ENCODE measurements at places on chromosomes 1 and 21.

DNA sequence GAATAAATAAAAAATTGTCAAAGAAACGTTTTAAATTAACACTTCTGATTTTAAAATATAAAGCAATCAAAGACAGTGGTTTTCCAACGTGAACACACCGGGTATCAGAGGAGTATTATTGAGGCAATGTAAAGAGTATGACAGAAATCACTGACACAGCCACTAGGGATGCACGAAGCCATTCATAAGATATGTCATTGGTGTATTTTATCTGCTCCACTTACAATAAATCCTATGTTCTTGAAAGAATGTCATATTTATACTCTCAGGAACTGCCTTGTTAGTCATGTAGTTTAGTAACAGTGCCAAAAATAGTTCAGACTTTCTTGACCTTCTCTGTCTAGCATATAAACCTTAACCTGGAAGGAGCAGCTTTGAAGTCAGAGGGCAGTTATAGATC is 835.0 kb upstream of the NCAM2 start:
- DNase-seq, result no peak

DNA sequence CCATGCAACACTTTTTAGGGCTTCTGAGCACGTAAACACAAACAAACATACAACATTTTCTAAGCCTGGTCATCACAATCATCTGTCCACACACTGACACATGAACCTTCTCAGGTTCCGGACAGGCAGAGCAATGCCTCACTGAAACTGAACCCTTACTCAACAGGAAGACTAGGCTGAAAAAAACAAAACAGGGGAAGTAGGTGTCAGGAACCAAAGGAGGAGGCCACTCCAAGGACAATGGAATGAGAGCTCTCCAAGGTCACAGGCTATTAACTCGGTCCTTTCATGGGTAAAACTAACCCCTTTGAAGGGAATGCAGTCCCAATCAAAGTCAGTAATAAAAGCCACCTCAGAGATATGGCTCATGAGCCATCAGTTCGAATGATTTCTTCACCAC is 76.6 kb downstream of the FAM78B start:
- DNase-seq, result no peak

GRCh38 chr1:58325866-58326265 is 220.7 kb downstream of the OMA1 start:
- DNase-seq, result no peak

DNA sequence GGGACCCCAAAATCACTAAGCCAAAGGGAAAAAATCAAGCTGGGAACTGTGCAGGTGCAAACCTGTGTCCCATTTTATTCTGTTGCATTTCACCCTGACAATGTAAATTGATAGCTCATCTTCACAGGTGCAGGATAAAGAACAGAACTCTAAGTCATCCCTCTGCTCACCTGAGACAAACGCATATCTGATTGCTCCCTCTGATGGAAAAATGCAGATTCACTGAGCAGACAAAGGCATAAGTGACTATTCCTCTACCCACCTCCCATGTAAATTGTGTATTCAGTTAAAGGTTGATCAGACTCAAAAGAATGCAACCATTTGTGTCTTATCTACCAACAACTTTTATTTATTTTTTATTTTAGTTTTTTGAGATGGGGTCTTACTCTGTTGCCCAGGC is 644.2 kb downstream of the PTPRU start:
- DNase-seq, result no peak

- DNase-seq, result no peak
Observed at GRCh38 chr1:202320081-202320405, 21.7 kb downstream of the UBE2T start.

GRCh38 chr1:8360493-8361197 is 42.7 kb downstream of the SLC45A1 start:
- no peak for DNase-seq

- DNase-seq, result no peak
Observed at GRCh38 chr1:235675152-235675890, 25.7 kb upstream of the GNG4 start.

GRCh38 chr1:32693455-32694174 is 9.0 kb downstream of the SYNC start:
- DNase-seq, result no peak

GRCh38 chr1:228094432-228095016 is 8.6 kb downstream of the C1orf35 start:
- no peak for DNase-seq

- DNase-seq, result no peak
Observed at GRCh38 chr1:22609291-22609690, 27.1 kb upstream of the C1QA start.

- no peak for DNase-seq
Observed at GRCh38 chr1:85822696-85823095, 114.5 kb upstream of the ZNHIT6 start.

DNA sequence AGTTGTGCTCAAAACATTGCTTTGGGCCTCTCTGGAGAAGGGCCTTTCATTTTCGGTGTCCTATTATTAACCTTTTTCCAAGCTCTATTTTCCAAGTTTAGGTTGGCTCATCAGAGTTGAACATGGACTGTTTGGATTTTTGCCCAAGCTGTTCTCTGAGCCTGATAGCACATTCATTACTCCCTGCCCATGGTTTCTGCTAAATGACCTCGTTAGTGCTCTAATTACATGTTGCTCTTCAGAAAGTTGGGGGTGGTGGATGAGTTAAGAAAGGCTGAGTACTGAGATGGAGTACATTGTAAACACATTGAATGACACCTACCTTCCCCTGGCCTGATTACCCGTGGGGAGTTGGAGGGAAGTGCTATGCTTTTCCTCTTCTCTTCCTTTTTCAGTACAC is 38.9 kb downstream of the LMO4 start:
- DNase-seq, result no peak

DNA sequence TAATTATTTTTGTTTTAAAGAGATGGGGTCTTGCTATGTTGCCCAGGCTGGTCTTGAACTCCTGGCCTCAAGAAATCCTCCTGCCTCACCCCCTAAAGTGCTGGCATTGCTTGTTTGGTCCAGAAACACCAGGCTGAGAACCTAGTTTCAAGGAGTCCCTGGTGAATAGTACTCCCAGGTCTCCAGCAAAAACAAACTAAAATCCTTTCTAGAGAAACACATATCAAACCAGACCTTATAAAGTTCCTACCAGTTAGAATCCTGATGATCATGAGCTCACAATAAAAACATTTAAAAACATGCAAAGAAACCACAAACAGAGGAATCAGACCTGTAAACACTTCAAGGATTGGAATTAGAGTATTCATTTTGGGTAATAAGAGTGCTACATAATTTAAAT is 34.4 kb upstream of the PADI1 start:
- no peak for DNase-seq

DNA sequence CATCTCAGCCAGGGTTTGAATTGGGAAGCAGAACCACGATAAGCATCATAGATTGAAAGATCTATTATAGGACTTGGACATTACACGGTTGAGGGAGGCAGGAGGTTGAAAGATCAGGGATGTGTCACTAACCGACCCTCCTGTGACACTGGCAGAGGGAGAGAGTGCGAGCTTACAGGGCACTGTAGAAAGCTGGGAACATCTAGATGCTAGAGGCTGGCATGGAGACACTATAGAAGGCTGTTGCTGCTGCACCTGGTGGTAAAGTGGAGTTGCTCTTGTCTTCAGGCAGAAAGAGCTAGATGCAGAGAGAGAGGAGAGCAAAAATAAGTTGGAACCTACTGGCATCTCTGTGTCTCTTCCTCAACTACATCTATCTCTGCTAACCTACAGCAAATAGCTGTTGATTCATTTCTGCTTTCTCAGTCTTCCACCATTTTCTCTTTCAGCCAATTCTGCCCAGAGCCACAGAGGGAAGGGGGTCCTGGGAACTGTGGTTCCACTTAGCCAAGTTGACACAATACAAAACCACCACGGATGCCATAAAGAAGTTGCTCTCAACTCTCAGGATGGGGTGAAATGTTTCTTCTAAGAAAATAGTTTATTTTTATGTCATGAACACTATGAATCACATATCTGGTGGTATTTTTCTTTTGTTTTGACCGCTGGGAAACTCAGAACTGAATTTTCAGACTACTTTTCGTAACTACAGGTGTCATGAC is 155.9 kb downstream of the ZNF281 start:
- DNase-seq, result no peak

GRCh38 chr1:80054129-80054528 is 1047.6 kb upstream of the ADGRL4 start:
- no peak for DNase-seq

GRCh38 chr21:34534522-34534921 is 22.5 kb upstream of the KCNE1 start:
- DNase-seq, result no peak

GRCh38 chr1:27804791-27805190 is 25.8 kb upstream of the PPP1R8 start:
- no peak for DNase-seq

- DNase-seq, result no peak
Observed at GRCh38 chr1:39145331-39145965, 59.0 kb upstream of the MACF1 start.

- DNase-seq, result no peak
Observed at GRCh38 chr1:37945743-37946702, 830 bp downstream of the INPP5B start.

DNA sequence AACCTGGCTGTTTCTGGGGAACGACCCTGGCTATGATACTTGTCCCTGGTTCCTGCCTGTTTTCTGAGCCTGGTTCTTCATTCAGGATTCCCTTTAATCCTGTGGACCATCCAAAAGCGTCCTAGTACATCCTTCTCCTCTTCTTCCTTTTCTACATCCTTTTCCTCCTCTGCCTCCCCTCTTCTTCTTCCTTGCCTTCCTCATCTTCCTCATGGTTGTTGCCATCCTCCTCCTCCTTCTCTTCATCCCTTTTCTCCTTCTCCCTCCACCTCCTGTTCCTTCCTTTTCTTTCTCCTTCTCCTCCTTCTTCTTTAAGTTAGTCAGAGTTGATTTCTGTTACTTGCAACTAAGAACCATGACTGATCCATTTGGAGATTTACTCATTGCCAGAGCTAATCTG is 197.8 kb downstream of the FOXD2 start:
- no peak for DNase-seq

DNA sequence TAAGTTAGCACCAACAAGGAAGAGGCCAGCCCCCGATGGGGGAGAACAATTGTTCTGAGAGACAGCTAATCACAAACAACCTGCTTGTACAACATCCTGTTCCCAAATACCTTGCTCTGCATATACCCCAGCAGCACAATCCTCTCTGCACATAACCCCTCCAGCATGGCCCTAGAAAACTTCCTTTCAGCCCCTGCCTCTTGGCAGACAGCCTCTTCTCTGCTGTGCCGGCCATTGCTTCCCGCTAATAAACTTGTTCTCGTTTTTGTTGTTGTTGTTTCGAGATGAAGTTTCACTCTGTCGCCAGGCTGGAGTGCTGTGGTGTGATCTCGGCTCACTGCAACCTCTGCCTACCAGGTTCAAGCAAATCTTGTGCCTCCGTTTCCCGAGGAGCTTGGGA is 392.7 kb downstream of the SMYD3 start:
- no peak for DNase-seq

- DNase-seq, result no peak
Observed at GRCh38 chr1:29258189-29258975, 22.1 kb downstream of the PTPRU start.

- DNase-seq, result no peak
Observed at GRCh38 chr21:24025101-24025500, 1582.2 kb downstream of the MRPL39 start.

DNA sequence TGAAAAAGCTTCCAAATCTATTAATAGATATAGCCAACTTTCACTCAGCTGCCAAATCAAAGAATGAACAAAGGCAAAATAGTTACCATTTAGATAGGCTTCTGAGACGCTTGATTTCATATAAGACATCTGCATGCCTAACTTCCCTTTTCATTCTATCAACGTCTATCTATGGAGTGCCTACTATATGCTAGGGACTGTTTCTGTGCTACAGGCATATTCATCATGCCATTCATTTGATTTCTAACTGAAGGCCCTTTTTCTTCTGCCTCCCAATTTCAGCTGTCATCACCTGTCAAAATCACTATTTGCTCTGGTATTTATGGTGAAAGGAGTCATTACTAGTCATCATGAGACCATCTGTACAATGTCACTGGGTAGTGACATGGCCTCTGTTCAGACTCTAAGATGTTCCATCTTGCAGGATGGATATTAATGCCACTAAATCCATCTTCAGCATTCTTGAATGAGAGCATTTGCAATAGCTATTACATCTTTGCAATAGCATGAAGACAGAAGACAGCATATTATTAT is 4.3 kb upstream of the KRTAP13-1 start:
- no peak for DNase-seq

DNA sequence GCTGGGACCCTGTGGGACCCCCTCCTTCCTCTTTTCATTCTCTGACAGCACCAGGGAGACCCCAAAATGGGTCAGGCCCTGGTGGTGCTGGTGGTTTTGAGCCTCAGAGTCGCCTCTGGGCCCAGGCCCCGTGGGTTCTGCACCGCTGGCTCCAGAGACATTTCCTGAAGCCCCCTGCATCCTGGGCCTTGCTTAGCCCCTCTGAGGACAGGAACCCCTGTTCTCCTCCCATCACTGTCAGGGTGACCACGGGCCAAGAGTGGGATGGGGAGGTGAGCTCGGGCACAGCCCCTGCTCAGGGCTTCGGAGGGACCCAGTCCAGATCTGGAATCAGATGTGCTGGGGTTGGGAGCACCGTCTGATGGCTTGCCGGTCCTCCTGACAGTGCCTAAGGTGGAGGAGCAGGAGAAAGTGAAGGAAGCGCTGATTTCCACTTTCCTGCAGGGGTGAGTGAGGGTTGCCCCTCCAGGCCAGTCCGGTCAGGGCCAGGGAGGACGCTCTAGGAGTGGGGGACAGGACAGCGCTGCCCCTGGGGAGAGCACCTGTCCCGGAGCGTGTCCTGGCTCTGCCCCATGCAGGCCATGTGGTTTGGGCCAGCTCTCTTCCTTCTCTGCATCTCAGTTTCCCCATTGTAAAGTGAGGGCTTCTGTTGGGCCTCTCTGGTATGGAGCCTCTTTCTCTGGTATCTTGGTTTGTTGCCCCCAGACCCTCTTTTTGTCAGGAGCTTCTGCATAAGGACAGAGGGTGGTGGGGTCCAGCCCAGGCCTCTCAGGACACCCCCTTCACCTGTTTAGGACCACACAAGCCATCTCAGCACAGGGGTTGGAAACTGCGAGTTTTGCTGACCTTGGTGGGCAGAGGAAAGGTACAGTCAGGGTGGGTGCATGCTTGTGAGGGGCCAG is 71.0 kb downstream of the TRIM11 start:
- DNase-seq, result no peak

GRCh38 chr1:16630661-16631247 is 17.4 kb upstream of the NBPF1 start:
- no peak for DNase-seq

DNA sequence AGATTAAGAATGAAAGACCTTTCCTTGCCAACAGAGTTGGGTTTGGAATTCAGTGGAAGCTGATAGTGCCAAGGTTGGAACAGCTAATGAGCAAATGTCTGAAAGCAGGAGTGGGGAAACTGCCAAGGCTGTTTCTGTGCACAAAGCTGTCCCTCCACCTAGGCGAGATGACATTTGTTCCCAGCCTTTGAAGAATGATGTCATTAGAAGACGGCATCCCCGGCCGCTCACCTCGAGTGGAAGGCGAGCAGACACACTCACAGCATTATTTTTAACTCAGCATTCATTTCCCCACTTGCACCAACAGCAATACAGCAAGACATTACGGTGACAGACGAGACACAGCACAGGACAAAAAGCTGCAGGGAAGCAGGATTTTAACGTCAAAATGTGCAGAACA is 463.9 kb downstream of the PCP4 start:
- DNase-seq, result no peak
